ENCODE measurements at places on chromosomes 11 and 22.

GRCh38 chr11:130647371-130647770 lies 198.9 kb downstream of the ADAMTS15 start:
- no peak for DNase-seq

DNA sequence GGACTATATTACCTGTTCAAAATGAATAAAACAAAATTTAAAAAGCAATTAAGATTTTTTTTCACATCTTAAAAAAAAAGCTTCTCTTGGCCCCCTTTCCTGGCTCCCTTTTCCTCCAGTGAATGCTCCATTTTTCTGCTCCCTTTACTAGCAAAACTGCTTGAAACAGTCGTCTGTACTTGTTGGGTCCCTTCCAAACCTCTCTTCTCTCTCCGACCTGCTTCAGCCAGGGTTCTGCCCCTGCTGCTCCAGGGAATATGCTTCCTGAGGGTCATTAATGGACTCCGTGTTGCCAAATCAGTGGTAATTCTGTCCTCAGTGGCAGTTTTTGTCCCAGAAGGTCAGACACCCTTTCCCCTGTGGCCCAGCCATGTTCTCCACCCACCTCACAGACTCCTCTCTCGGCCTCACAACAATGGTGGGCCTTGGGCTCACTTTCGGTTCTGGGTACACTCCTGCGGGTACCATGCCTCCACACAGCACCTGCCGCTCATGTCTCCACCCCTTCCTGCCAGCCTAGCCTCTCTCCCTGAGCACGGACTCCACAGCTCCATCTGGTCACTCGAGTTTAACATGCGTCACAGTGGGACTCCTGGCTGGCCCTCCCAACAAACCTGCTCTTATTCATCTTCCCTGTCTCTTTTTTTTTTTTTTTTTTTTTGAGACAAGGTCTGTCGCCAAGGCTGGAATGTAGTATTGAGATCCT lies 7.8 kb upstream of the POLR3H start:
- DNase-seq = no peak

DNA sequence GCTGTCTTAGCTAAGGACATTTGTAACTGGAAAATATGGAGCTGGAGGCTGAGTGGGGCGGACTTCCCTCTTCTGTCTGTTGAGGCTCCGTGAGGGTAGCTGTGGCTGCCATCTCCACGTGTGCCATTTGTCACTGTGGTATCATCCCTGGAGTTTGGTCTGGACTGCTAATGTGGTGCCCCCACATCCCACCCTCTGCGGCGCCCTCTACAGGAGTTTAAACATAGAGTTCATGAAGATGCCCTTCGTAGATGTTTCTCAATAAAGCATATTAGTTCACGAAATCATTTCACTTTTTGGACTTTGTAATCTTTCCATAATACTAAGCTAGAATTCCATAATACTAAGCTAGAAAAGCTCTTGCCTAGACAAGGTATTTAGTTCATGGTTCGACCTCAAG lies 52.4 kb downstream of the TECTA start:
- DNase-seq = no peak

DNA sequence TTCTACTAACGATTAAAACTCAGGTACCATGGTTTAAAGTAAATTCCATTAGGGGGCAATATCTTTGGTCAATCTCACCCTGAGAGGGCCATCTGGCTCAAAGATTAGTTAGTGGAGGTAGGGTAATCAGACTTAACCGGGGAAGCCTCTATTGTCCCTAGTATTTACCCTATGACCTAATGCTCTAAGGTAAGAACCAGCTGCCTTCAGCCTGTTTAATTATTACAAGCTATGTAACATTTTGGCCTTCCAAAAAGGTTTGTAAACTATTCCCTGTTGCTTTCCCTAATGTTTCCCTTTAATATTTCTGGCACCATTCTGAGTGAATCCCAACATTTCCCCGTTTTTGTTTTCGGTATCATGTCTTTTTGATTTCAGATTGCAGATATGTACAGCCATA lies 15.1 kb upstream of the GLYATL1 start:
- DNase-seq = no peak

DNA sequence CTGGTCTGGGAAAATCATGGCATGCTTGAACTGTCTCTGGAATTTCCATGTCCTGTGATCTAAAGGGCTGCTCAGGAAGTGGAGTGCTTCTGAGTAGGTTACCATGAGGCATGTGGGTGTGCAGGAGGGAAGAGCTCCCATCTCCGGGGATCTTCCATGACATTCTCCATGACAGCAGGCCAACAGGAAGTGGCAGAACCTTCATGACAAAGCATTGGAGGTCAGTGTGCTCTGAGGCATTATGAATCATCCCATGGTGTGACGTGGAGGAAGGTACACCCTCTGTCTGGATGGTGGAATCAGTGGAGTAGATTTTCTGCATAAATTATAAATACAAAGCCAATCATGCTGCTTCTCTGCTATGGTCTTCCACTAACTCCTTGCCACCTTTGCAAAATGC lies 139.6 kb upstream of the E2F8 start:
- DNase-seq = no peak

- peak; percentile 30 for DNase-seq
Observed at GRCh38 chr11:120304526-120304925, 20.6 kb upstream of the TLCD5 start.

DNA sequence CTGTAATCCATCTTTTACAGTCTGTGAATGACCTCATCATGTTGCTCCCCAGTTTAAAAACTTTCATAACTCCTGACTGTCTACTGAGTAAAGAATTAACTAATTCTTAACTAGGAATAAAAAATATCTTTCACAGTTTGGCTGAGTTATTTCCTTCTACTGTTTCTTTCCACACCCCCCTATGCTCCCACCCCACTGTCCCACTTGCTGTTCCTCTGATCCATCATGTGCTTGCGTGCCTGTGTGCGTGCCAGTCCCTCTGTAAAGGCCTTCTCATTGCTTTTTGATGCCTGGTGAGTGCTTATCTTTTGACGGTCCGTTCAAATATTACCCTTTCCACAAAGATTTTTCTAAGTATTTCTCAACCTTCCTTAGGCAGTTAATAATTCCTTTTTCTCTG lies 55.6 kb downstream of the ATG16L2 start:
- no peak for DNase-seq

- DNase-seq = no peak
Observed at GRCh38 chr11:33635161-33635560, 65.5 kb downstream of the C11orf91 start.

GRCh38 chr11:59755701-59756557 lies 753 bp downstream of the STX3 start:
- peak; percentile 74 for DNase-seq

DNA sequence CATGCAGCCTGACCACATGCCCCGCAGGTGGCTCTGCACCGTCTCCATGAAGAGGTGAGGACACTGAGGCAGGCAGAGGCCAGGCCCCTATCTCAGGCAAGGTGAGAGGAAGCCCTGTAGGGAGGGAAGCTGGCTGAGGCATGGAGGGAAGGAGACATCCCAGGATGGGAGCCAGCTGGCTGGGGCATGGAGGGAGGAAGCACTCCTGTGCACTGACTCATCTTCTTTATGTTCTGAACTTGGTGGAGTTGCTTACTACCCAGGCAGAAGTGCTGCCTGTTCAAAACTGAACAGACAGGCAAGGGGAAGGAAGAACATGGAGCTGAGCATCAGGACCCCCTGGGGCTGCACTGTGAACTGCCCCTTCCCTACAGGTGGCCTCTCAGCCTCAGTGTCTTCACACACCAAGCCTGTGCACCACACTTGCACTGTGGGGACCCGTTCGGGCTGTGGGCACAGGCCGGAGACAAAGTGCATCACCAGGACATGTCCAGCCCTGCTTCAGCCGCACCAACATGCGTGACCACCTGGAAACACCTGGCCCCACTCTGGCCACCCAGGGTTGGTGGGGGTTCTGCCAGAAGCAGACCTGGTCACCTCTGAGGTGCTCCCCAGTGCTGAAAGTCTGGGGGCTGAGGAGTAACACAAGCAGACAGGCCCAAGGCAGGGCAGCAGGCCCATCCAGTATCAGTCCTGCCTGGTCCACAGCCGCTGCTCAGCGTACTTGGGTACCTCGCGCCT lies 55.5 kb downstream of the DGCR2 start:
- no peak for DNase-seq

GRCh38 chr11:35658020-35658948 lies 4.3 kb upstream of the TRIM44 start:
- DNase-seq = no peak

DNA sequence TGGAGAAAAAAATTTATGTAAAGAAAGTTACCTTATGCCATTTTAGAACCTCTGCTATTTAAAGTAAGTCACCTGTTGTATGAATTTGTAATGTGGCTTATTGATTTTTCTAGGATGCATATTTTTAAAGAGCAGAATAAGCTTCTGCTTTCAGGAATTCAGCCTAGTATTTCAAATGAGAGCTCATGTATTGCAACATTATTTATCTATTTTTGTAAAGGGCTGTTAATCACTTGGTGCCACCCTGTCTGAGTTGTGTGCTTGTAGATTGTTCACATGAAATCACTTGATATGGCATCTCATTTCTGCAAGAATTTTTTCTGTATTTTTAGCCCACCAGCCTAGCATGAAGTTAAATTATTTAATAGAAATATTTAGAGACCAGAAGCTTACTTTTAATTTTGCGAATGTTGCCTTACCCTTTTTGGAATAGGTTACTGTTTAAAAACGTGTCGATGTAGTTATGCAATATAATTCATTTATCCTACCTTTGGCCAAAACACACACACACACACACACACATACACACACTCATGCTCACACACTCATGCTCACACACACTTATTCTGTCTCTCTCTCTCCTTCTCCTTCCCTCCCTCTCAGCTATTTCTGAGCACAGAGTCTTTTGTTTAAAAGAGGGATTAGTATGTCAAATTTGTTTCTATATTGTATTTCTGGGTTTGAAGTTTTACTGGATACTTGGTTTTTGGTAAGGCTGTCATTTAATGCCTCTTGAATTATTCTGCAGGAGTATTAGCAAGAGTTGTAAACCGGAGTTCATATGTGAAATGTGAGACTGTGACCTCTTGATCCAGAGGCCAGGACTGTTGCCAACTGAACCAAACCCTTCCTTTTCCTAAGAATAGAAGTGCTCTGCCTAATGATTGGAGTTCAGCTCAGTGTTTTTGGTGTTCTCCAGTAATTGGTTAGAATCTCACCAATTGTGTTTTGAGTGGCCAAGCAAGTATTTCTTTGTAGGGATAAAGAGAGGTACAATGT lies 34.4 kb downstream of the YAP1 start:
- DNase-seq = no peak

GRCh38 chr11:75184051-75184450 lies 33.1 kb downstream of the SLCO2B1 start:
- no peak for DNase-seq

- DNase-seq = no peak
Observed at GRCh38 chr22:43441751-43442150, 29.9 kb downstream of the MPPED1 start.

- DNase-seq = peak; percentile 13
Observed at GRCh38 chr11:88345408-88345807, 7.9 kb upstream of the CTSC start.

- DNase-seq = no peak
Observed at GRCh38 chr22:49541693-49542230, 285.9 kb downstream of the BRD1 start.

DNA sequence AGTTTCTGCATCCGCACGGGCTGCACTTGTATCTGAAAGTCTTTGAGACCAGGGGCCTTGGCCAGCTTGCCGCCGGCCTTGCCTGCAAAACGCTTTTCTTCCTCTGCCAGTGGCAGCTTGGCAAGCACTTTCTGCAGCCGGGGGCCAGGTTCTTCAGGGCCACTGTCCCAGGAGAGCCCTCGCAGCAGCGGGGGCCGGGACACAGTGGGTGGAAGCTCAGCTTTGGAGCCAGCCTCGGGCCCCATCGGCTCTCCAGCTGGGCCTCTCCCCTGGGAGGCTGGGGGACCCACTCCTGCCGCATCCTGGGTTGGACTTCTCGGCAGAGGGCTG lies 57.5 kb upstream of the LYVE1 start:
- DNase-seq = no peak

DNA sequence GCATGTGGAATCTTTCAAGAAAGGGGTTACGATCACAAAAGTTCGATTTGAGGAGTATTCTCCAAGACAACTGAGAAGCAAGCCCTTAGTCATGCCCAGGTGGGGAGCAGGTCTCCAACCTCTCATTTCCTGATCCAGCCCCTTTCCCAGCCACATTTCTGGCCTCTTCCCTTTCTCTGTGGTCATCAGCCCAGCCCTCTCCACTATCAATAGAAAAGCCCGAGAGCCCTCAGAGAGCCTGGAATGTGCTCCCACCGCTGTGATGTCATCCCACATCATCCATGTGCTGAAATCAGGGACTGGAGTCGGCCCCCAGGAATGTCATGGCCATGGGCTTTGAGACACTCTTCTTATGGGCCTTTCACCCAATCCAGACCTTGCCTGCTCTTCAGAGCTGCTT lies 62.6 kb downstream of the KCNJ1 start:
- no peak for DNase-seq

DNA sequence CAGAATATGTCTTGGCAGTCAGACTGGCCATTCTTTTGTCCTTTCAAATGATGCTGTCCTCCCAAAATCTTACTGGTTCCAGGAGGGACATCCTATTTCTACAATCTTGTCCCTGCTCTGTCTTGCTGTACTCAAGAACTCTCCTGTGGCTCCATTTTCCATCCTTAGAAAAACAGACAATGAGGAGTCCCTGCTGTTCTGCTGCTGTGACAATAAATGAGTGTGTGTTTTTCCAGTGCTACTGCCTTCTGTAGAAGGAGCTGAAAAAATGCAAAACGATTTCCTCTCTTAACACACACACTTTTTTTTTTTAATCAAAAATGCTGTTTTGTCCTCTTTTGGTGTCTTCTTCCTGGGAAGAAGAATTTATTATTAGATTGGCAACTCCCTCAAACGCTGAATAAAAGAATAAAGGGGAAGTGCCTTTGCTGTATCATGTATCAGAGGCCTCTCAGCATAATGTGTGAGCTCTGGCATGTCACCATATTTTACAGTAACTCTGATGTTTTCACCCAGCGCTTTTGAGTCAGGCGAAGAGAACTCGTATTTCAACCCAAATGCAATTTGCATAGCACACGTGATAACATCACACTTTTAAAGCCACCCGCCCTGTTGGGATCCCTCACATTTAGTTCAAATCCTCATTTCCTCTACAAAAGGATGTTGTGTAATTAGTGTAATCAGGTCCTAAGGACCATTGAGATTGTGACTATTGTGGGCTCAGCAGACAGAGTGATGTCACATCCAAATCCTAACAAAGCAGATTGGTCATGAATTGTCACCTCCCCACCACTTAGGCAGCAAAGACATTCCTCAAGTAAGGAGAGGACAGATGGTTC lies 496.0 kb upstream of the LARGE1 start:
- DNase-seq = no peak

DNA sequence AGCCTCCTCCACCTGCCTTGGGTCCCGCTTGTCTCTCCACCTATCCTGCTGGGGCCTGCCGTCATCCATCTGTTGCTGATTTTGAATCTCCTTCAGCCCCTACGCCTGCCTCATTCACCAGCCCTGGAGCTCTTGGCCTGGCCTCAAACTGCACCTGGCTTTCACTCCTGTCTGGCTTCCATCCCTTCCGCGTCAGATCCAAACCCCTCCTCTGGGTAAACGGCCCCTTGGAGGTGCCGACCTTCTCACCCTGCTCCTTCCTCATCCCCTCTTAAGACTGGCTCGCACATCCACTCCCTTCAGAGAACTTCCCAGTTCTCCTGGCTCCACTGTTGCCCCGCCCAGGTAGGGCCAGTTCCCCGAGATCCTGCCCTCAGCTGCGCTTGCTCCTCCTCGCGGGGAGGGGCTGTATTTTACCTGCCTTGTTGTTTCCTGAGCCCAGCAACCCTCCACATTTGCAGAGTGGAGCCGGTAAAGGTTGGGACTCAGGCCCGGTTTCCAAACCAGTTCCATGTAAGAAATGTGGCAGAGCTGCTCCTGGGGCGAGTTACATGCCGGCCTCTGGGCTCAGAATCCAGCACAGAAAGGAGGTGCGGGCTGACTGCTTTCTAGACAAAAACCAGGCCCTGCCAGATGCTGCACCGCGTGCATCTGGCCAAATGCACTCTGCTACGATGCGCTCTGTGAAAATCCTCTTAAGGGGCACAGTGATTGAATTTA lies 13.9 kb upstream of the SHANK2 start:
- DNase-seq = no peak
